ENCODE measurements at places on chromosomes 4 and X.

GRCh38 chr4:111992351-111993168, 152.7 kb upstream of the FAM241A start:
- no peak for DNase-seq

GRCh38 chr4:136476753-136477152, 1055.5 kb downstream of the PCDH18 start:
- DNase-seq: no peak

GRCh38 chr4:182105416-182105815, 137.8 kb upstream of the TENM3 start:
- DNase-seq: no peak

GRCh38 chrX:1190596-1191145, 21.8 kb downstream of the CRLF2 start:
- DNase-seq: no peak

GRCh38 chrX:139642241-139642927, 65.6 kb downstream of the MCF2 start:
- no peak for DNase-seq

Data from NCI-H187 treated with DMSO at 0.1 percent for 48 hours (cell line).